Activated CD8-positive, alpha-beta T cell treated with anti-CD3 and anti-CD28 coated beads for 36 hours (primary cell): ENCODE measurements at places on chromosomes 13 and 19. TPM values are rescaled to one million over a fixed set of nuclear protein-coding genes. Genes with fewer than 3 reads are reported as not detected.

DNA sequence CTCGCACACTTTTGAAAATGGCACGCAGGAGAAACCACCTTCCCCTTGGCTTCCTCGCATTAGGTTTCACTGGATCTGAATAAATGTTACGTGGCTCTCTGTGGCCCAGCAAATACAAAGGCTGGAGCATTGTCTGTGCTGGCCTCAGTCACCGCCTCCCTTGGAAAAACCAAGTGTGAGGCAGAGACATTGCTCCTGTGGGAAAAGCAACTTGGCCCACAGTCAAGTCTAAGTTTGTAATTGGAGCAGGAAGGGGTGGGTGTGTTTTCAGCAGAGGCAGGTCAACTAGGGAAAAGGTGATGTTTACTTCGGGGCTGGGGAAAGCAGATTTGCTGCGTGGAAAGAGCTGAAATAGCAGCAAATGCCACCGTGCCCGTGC, 101.6 kb downstream of the IRS2 start:
- DNase-seq = no peak

- no peak for DNase-seq
Observed at GRCh38 chr13:109436055-109436622, 350.2 kb downstream of the IRS2 start.

GRCh38 chr19:30133803-30134202, 191.8 kb downstream of the URI1 start:
- no peak for DNase-seq

GRCh38 chr19:35388277-35389054, 17.6 kb downstream of the GPR42 start:
- no peak for DNase-seq

DNA sequence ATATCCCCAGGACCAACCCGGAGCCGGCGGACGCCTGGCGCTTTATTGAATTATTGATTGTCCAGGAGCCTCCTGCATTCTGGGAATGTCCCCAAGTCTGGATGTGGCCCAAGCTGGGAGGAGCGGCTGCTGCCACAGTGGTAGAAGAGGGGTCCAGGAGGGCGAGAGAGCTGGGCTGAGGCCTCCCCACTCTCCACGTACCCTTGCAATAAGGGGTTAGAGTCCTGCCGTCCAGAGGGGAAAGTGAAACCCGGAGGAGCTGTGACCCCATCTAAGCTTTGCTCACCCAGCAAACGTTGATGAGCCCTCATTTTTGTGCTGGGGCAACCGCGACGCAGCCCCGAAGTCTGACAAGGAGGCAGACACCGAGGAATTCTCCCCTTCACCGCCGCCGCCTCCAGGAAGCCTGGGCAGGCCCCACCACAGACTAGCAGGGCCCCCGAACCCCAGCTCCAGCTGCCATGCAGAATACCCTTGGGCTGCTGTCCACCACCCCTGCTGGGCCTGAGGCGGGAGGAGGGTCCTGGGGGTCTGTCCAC, 1.4 kb upstream of the C2CD4C start:
- DNase-seq = no peak

DNA sequence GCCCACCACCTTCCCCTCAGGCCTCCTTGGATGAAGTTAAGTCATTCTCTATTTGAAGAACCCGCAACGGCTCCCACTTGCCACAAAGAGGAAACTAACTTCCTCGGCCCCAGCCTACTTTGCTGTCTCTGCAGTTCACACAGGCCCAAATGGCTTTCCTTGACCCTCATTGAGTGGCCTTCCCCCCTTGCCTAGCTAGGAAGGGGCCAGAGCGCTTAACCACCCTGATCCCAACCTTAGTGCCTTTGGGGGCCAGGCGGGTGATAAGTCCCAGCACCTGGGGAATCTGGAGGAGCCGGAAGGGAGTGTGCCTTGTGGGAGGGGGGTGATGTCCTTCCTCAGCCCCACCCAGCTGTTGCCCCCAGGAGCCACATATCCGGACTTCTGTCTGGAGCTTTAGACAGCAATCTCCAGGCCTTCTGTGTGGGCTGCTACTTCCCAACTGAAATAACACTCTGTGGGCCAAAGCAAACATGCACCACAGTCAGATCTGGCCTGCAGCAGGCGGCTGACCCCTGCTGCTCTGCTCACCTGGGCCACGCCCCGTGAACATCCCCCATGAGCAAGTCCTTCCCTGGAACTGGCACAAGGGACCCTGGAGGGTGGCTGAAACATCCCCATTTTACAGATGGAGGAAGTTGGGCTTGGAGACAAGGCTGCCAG, 10.5 kb downstream of the NECTIN2 start:
- DNase-seq = no peak

Gene CEACAM3
- total RNA-seq = not detected

DNA sequence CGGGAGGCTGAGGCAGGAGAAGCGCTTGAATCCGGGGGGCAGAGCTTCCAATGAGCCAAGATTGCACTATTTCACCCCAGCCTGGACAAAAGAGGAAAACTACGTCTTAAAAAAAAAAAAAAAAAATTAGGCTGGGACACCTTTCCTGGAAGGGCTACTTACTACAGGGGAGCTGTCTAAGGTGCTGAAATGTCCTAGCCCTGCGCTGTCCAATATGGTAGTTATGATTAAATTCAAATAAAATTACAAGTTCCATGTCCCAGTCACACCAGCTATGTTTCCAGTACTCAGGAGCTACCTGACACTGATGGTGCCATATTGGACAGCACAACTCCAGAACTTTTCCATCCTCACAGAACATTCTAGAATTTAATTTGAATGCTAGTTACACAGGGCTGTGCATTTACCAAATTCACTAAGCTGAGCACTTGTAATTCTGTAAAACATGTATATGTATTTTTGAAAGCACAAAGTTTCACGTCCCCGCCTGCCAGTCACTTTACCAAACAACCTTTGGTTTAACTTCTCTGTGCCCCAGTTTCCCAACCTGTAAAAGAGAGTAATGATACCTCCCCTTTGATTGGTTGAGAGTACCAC, 9.2 kb upstream of the ZSCAN22 start:
- peak; percentile 46 for DNase-seq

Gene NKPD1
- total RNA-seq = 0.16 TPM

DNA sequence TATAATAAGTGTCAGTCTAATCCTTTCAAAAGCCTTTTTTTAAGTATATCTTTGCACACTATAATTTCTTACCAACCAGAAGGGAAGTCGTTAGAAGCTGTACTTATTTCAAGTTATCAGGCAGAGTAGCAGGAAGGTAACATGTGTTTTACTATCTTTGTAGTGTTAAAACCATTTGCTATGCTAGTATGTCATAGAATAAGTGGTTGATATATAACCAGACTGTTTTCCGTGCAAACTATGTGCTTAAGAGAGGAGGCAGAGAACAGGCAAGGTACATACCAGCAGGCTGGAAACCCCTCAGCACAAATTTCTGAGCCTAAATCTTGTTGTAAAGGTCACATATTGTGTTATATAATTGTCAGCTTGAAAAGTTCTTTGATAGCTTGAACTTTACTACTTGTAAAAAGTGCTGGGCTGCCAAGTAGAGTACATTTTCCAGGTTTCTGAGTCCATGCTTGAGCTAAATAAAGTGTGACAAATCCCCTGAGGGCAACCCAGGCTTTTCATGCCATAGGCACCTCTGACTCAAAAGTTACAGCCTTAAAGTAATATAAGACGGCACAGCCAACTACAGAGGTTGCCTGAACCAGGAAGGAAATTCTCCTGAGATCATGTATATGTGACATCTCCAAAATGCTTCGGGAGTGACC, 1297.4 kb downstream of the PCDH9 start:
- no peak for DNase-seq

DNA sequence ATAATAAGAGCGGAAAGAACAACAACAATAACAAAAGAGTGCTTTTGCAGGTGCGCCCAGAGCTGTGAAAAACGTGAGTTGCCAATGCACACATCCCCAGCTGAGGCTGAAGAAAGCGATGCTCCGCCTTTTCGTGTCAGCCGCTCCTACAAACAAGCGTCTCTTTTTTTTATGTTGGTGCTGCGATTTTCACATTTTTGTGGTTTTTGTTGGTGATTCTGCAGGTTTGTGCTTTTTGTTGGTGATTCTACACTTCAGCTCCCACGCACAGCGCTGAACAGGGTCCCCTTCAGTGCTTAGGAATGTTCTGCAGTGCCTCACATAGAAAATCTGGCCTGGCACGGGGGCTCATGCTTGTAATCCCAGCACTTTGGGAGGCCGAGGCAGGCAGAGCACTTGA, 7.3 kb upstream of the SBK3 start:
- no peak for DNase-seq

Gene KLC3
- total RNA-seq = not detected

DNA sequence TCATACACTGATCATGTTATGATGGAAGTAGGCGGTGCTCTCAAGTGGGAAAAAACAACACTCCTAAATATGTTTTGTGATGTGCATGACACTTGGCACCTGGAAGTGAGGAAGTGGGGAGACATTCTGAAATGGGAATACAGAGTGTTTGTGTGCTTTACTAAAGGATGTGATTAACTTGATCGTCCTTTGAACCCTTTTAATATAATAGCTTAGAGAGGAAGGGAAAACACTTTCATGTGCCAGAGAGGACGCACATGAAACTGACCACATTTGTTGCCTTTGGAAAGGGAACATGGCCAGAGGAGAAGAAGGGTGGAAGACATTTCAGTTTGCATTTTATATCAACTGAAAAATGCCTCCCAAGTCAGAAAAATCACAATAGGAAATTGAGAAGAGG, 31.4 kb downstream of the SMAD9 start:
- DNase-seq = no peak

- no peak for DNase-seq
Observed at GRCh38 chr13:98493042-98493712, 83.7 kb downstream of the STK24 start.

DNA sequence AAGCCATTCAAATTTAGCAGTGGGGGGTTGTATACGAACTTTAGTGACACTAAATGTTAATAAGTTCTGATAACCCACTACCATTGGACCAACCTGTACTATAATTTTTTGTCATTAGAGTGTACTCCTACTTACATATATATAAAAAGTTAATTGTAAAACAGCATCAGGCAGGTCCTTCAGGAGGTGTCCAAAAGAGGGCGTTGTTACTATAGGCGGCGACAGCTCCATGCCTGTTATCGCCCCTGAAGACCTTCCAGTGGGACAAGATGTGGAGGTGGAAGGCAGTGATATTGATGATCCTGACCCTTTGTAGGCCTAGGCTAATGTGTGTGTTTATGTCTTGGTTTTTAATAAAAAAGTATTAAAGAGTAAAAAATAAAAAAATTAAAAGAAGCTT, 27.5 kb downstream of the SPRYD7 start:
- DNase-seq = no peak
